Hindlimb muscle (tissue), 1 donor: ENCODE measurements at places on chromosomes 4 and X. TPM values are rescaled to one million over a fixed set of nuclear protein-coding genes. Genes with fewer than 3 reads are reported as not detected.

The CYLC1 gene
- polyA plus RNA-seq = not detected

DNA sequence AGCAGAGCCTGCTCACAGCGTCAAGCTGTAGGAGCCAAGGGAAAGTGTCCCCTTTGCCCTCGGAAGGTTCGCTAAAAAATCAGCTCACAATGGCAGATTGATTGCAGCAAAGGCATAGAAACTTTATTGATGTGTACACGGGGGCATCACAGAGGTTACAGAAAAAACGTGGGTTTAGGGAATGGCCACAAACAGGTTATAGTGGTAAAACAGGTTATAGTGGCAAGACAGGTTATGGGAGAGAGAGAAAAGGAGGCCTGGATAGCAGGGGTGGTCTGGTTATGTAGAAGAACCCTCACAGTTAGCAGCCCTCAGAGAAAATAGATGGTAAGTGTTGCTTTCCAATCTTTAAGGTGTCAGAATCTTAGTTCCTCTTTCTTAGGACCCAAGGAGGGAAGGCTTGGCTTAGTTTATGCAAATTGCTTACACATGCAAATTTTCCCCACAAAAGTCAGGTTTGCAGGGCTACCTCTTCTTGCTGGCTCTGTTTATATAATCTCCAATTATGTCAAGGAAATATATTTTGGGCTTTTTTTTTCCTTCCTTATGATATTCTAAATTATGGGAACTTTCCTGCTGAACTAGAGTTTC is 113.7 kb downstream of the BMP15 start:
- no peak for DNase-seq

DNA sequence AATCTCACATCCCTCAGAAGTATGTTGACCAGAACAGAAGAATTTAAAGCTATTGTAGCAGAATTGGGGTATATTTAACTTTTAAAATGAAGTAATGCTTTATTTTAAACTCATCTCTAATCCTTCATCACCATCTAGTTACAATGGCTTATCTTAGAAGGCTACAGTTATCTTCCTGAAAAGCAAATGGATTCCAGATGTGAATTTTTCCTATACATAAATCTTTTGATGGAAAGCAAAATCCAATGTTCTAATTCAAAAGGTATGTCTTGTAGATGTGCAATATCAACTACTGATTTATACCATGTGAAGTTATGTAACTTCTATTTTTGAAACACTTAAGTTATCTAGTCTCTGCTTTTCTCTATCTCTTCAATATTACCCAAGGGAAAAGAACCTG is 47.6 kb downstream of the CCNG2 start:
- no peak for DNase-seq

DNA sequence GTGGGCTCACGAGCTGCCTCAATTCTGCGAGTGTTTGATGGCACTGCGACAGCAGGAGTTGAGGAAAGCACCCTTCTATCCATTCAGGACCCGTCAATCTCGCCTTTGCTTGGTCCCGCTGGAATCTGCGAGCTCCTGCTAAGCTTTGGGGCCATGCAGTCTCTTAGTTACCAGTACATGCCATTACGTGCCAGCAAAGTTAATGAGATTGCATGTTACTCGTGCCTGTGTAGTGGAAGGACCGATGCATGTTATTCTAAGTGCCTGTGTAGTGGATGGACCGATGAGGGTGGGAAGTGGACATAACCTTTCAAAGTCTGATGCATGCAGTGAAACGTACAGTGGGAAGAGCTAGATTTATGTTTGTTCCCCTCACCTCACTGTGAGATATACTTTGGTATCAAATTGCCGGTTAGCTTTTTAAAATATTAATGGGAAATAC is 569 bp downstream of the RPS3A start:
- no peak for DNase-seq

DNA sequence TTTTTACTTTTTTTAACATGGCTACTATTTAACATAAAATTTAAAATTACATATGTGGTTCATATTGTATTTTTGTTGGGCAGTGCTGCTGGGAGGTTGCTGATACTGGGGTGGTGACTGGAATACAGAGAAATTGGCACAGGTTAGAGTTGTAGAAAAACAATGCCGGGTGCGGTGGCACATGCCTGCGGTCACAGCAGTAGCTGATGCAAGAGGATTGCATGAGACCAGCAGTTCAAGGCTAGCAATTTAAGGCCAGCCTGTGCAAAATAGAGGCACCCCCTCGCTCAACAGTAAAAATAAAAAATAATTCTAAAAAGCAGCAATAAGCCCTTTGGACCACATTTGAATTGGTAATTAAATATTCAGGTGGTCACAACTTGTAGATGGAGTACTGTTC is 11.8 kb upstream of the CPE start:
- no peak for DNase-seq

- DNase-seq = no peak
Observed at GRCh38 chrX:97638621-97639020, 754.9 kb downstream of the RPA4 start.

The SNCA gene
- 9.6 TPM for polyA plus RNA-seq
